ENCODE measurements at places on chromosomes 16 and 17. TPM values are rescaled to one million over a fixed set of nuclear protein-coding genes. Genes with fewer than 3 reads are reported as not detected.

NOTUM gene
- total RNA-seq: 0.11 TPM

TP53TG3B gene
- 1.5 TPM for total RNA-seq

CDH1 gene
- not detected for total RNA-seq

NT5C gene
- 261 TPM for total RNA-seq

C17orf113 gene
- total RNA-seq: 2.9 TPM

HOXB3 gene
- 11.9 TPM for total RNA-seq

CAPN15 gene
- total RNA-seq: 58.8 TPM

KRTAP4-5 gene
- not detected for total RNA-seq

PRR29 gene
- 0.03 TPM for total RNA-seq

POLR2C gene
- 167 TPM for total RNA-seq

RPL13 gene
- total RNA-seq: 7,350 TPM
